ENCODE measurements at places on chromosomes 7 and 10. TPM values are rescaled to one million over a fixed set of nuclear protein-coding genes. Genes with fewer than 3 reads are reported as not detected.
A peak's percentile ranks its signal among the peaks of the same experiment; 100 is the strongest.

DNA sequence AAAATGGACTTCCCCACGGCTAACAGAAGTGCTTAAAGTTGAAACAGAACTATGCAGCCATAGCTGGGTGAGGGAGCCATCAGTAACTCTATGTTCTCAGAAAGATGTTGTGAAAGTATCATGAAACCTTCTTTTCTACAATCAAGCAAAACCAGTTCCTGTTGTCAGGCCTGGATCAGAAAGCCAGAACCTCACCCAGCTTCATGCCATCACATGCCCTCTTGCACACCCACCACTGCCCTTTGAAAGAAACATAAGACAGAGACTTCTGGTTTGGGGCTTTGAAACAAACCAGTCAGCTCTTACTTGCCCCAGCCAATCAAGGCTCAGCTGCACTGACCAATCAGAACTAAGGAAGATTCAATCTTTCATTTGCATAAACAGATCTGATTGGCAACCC lies 230.8 kb upstream of the FERD3L start:
- DNase-seq: no peak

DNA sequence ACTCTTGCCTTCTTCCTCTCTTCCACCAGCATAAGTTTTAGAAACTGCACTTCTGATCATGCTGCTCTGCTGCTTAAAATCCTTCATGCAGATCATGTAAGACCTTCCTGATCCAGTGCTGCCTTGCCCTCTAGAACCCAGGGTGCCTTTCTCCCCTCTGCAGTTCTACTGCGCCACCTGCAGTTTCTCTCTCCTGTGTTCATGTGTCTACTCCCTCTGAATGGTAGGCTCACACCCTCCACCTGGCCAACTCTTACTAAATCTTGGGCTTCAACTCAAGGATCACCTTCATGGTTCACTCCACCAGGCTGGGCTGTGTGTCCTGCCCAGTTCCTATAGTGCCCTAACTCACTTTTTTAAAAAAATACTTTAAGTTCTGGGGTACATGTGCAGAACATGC lies 174.6 kb upstream of the ITGB1 start:
- DNase-seq: no peak

DNA sequence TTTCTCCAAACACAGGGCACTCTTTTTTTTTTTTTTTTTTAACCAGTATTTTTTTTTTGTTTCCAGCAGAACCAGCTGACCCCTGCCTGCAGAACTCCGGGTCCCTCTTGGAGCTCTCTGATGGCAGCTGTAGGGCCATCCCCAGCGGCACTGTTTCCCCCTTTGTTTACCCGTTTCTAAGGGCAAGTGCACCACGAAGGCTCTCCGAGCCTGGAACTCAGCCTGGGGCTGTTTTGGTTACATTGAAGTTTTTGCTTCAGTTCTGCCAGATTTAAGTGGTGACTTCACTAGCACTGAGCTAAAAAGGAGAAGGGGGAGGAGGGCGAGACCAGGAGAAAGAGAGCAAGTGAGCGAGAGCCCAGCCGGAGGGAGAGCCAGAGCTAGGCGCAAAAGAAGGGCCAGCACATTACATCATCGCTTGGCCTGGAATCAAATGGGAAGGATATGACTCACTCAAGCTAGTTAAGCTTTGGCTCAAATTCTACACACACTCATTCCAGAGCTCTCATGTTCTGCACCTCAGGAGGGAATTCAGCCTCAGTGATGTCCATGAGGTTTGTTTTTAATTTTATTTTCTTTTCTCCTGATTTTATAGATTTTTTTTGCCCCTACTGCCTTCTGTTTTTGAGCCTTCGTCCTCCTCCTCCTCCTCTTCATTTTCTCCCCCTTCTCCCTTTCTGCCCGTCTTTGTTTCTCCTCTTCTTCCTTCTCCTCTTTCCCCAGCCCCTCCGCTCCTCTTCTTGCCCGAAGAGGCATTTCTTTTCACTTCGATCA lies 272.3 kb downstream of the TRIL start:
- DNase-seq: peak; percentile 96

DNA sequence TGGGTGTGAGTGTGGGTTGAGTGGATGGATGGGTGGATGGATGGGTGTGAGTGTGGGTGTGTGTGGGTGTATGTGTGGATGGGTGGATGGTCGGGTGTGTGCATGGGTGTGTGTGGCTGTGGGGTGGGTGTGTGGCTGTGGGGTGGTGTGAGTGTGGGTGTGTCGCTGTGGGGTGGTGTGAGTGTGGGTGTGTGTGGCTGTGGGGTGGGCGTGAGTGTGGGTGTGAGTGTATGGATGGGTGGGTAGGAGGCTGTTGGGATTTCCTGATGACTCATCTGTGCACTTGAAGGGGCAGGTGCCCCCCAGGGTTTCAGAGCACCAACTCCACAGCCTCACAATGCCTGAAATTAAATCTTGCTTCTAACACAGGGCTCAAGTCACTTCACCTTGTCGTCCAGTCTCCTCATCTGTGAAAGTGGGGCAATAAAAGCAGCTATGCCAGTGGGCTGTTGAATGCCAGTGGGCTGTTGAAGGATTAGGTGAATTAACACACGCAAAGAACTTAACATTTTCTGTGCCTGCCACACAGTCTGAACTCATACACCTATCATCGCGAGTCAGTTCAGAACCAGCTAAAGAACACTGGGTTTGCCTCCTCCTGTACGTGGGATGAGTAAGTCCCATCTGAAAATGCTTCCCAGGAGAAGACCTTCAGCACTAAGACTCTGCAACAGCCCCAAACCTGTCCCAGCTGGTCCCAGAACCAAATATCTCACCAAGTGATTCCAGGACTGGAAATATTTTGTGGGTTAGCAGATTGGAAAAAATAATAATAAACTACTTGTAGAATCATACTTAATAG lies 32.0 kb downstream of the SFMBT2 start:
- DNase-seq: no peak

GRCh38 chr10:131563411-131563810 lies 251.9 kb upstream of the TCERG1L start:
- no peak for DNase-seq

GRCh38 chr10:60222047-60222446 lies 167.6 kb downstream of the ANK3 start:
- no peak for DNase-seq

Gene ABCC2
- total RNA-seq: 0.17 TPM

Measured in epithelial cell of proximal tubule (primary cell).